ENCODE measurements at places on chromosomes 3 and 15.

DNA sequence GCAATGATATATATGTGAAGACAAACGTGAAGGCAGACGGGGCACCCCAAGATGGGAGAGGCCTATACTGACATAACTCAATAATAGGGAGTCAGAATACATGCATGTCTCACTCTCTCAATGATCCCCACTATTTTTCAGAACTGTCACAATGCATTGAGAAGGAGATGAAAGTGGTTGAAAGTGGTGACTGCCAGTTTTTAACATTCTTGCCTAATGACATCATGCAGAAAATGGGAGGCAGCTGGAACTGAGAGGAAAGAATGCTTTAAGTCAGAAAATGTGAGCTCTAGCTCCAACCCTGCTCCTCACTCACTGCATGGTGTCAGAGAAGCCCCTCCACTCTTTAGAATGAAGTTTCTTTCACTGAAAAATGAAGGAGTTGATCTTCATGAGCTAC, 55.3 kb upstream of the P2RY1 start:
- no peak for DNase-seq

GRCh38 chr3:71509066-71509465, 74.5 kb downstream of the FOXP1 start:
- no peak for DNase-seq

DNA sequence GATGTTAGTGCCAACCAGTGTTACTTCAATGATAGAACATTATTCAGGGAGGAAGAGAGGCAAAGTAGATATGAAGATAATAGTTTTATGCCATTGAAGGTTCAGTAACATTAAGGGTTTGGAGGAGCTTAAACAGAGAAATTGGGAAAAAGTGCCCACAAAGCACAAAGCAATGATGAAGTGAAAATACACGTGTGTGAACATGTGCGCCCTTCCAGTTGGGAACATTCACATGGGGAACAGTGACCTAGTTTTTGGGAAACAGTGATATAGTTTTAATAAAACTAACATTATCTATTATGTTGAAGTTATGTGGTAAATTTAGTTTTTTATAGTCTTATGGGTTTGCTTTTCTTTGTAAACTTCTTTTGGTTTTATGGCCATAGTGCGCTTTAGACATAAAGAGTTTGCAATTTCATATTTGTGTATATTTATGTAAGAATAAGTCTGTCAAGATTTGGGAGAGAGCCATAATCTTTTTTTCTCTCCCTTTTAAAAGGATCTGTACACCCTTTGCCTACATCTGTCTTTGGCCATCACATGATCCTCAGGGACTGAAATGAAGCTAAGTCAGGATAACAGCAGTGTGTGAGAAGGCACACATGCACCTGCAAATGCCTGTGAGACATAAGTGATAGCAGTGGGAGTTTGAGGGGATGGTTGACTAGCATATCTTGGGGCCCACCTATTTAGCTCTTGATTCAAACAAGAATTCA, 450.3 kb upstream of the THRB start:
- DNase-seq: no peak

DNA sequence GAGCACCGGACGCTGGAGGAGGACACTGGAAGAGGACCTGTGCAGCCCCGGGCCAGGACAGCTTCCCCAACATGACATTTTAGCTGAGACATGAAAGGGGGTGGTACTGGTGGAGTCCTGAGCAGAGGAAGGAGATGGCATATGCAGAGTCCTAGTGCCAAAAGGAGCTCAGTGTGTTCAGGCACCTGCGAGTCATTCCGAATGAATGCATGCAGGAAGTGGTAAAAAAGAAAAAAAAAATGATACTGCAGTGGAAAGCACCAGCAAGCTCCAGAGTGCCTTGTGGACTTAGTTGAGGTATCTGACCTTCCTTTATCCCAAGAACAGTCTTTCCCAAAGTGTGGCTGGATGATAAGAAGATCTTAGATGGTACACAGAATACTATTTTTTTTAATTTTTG, 6.6 kb upstream of the ZNF148 start:
- DNase-seq: no peak

DNA sequence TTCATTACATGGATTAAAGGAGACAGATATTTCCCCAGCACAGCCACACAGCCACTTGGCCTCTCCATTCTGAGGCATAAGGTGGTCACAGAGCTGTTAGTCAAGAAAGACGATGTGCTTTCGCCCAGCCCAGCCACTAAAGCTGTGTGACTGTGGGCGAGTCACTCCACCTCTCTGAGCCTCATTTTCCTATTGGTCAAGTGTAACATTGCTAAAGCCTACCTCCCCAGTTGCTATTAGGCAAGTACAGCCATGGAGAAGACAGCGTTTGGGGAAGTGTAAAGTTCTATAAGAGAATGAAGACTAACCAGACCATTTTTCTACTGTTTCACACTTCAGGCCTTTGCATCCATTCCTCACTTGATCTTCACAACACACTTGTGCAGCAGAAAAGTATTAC, 24.1 kb downstream of the TMEM40 start:
- DNase-seq: peak; percentile 86

GRCh38 chr3:139694542-139694941, 16.8 kb upstream of the NMNAT3 start:
- DNase-seq: no peak

DNA sequence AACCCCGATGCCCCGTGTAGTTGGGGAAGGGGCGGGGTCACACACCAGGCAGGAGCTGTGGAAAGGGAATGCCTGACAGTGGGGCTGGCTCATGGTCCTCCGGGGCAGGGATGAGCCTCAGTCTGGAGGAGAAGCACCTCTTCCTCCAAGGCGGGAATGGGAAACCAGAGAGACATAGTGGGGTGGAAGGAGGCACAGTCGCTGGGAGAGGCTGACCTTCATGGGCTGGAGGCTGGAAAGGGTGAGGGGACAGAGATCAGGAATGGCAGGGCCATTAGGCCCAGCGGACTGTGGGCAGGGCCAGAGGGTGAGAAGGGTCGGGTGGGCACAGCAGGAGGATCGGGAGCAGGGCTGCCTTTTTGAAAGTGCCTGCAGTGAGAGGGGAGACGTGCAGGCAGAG, 65.8 kb upstream of the LINGO1 start:
- DNase-seq: no peak

GRCh38 chr3:101722394-101723173, 1.8 kb upstream of the CEP97 start:
- DNase-seq: peak; percentile 33

DNA sequence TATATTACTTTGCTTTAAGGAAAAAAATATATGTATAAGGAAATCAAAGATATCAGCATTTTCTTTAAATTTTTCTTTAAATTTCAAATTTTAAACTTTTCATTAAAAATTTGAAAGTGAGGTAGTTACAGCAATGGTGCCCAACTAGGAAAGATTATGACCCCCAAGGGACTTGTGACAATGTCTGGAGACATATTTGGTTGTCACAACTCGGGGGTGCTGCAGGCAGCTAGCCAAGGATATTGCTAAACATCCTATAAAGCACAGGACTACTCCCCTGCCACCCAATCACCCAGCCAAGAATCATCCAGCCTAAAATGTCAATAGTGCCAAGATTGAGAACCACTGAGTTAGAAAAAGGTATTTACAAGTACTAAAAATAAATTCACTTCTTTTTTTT, 57.3 kb downstream of the SLC4A7 start:
- DNase-seq: no peak

DNA sequence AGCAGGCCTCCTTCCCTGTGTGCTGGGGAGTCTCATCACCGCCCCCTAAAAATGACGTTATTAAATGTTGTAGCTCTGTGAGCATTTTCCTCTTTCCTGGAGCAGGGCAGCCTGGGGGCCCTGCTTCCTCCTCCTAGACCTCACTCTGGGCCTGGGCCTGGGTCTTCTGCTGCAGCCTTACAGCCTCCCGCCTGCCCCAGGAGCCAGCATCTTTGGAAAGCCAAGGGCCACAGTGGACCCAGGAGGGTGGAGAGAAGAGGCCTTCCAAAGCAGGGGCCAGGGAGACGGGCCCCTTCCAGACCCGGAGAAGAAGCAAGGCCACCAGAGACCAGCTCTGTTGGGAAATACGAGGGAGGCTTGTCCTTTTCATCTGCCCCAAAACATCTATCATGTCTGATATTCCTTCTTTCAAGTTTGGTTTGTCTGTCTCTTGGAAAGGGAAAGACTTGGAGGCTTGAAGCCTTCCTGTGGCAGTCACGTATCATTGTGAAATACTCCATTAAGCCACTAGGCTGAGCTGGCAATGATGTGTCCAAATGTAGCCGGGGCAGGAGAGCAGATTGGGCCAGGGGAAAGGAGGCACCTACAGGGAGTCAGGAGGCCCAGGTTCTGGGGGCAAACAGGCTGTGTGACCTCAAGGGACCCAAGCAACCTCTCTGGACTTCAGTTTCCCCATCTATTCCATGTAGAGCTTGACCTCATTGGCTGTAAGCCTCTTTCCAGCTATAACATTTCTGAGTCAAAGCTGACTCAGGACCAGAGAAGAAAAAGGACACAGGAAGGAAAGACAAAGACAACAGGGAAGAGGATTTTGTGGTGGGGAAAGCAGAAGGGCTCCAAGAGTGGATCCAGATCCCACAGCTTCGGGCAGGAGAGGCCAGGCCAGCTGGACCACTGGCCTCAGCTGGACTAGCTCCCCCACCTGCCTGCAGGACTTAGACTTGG, 31.1 kb downstream of the CYP11A1 start:
- DNase-seq: no peak

- DNase-seq: peak; percentile 79
These were observed 2.6 kb downstream of the LTF start for GRCh38 chr3:46462111-46462510.

DNA sequence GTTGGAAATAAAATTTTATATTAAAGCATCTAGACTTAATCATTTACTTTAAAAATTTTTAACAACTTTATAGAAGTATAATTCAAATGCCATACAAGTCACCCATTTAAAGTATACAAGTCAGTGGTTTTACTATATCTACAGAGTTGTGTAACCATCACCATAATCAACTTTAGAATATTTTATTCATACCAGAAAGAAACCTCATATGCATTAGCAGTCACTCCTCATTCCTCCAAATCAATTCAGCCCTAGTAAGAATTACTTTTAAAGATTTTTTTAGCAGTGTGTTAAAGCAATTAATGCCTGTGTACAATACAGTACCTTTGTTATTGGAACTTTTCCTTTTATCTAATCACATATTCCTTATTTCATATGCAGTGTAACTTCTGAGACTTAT, 14.0 kb upstream of the TCAIM start:
- no peak for DNase-seq

GRCh38 chr3:125104639-125105038, 48.8 kb upstream of the HEG1 start:
- DNase-seq: peak; percentile 28

GRCh38 chr3:194810076-194810475, 124.4 kb downstream of the FAM43A start:
- DNase-seq: no peak

DNA sequence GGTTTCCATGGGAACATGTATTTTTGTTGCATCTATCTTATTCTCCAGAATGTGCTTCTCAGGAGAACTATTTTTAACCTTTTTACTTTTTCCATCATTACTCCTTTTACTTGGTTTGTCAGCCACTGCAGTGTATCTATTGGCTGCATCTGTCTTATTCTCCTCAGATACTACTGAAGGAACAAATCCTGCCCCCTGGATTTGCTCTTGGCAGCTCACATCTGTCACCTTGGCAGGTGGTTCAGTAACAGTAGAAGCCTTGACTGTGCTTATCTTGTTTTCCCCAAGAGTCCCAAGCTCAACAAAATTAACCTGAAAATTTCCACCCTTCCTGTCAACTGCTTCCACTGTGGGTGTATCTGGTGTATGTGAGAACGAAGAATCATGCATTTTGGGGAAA, 106.0 kb downstream of the MAP4 start:
- DNase-seq: no peak

- DNase-seq: peak; percentile 65
These were observed 159.7 kb downstream of the POLR2M start for GRCh38 chr15:57866149-57866736.

DNA sequence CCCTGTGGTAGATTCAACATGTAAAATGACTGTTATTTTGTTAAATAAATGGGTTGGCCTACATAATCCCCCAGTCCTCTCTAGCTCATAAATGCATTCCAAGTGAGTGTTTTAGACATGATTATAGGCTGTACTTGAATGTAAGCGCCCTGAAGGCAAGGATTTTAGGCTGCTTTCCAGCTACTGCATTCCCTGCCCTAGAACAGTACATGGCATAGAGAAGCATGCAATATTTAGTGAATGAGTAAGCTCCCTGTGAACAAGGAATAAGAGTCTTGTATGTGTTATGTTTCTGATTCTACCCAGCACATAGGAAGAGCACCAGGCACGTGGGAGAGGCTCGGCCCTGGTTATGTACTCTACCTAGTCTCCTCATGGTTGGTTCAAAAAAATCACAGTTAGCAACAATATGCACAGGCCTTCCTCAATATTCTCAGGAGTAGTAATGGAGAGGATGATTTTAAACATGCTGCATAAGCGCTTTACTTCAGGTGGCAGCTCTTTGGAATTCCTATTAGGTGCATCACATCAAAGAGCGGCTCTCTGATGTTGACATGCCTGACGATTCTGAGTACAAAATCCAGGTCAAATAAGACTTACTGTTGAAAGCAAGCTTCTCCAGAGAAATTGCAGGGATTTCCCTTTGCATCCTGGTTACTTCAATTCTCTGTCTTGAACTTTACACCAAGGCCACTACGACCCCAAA, 456.6 kb downstream of the MAGI1 start:
- no peak for DNase-seq

DNA sequence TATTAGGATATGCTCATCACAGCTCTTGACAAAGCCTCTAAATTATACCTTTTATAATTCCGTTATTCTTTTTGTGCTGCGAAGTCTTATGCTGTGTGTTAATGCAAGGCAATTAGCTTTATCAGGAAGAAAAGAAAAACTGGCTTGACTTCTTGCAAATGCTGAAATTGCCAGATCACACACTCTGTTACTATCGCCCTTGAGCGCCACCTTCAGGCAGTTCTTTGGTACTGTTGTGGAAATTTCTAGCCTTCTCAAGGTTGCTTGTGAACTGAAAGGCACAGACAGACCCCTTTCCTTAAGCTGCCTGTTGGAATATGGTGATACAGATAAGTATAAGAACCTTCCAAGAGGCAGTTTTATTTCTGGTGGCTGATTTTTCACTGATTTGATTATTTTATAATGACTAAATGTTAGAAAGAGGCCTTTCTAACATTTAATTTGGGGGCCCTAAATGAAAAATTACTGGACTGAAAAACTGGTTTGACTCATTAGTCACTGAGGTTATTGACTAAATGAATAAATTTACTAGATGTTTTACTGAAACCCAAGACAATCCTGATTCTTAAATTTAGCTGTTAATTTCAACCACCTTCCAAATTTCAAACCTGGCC, 126.2 kb upstream of the RASGRP1 start:
- DNase-seq: peak; percentile 80

GRCh38 chr3:178465260-178466180, 70.7 kb upstream of the KCNMB2 start:
- DNase-seq: no peak

DNA sequence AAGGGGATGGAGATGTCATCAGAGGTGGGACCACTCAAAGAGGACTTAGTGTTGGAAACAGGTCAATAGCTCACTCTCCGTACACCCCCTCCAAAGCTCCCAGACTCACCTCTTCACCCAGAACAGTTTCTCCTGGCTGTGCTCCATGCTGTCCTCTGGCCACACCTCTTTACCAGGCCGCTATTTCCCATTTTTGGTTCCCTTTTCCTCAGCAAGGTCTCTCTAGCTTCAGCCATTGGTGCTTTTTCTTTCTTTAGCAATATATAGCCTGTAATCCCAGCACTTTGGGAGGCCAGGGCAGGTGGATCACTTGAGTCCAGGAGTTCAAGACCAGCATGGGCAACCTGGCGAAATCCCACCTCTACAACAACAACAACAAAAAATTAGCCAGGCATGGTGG, 123.6 kb upstream of the SMAD3 start:
- peak; percentile 64 for DNase-seq

All from inflammatory macrophage treated with lipopolysaccharide for 4 hours (primary cell).